ENCODE measurements at places on chromosomes 11 and 22.
A peak's percentile ranks its signal among the peaks of the same experiment; 100 is the strongest.

- no peak for DNase-seq
These were observed 32.7 kb downstream of the FLI1 start for GRCh38 chr11:128726458-128727139.

DNA sequence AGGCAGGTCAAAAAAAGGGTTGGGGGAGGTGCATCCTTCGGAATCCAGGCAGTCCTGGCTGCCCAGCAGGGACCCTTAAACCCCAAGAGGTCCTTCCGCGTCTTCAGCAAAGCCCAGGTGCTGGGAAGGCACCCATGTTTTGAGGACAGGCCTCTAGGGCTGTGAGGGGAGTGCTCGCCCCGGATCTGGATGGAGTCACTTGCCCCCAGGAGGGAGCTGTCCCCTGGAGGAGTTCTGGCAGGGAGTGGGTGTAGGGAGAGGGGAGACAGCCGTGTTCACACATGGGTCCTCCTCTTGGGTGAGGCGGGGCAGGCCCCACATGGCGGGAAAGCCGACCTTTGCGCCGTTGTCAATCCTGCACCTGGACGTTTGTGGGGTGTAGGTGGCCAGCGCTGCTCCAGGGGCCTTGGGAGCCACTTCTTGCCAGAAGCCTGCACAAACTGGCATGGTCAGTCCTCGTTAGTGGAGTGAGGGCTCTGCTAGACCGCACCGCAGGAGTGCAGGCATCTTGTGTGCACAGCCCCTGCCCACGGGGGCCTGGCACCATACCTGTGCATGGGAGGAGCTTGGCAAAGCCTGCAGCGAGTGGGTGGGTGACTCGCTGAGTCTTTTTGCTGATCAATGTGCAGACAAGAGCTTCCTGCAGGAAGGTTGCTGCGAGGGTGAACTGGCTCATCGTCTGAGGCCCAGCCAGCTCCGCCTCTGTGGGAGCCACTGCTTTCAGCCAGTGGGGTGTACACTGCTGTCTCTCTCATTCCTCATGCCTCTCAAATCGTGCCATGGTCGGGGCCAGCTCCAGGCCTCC is 16.0 kb downstream of the PPIL2 start:
- DNase-seq, result no peak

DNA sequence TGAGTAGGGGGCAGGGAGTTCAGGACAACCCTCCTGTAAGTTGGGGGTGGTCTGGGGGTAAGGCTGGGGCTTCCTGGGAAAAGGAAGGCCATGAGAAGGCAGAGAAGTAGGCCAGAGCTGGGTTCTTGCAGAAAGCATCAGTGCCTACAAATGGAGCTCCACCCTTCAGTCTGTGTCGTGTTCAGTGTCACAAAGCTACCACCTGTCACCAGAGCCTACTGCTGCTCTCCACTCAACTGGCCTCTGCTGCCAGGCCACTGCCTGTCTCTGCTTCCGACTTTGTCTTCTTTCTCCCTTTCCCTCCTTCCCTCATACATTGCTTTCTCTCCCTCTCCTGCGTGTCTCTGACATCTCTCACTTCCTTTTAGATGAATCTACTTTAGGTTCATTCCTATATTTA is 3.4 kb upstream of the WBP2NL start:
- DNase-seq, result no peak

DNA sequence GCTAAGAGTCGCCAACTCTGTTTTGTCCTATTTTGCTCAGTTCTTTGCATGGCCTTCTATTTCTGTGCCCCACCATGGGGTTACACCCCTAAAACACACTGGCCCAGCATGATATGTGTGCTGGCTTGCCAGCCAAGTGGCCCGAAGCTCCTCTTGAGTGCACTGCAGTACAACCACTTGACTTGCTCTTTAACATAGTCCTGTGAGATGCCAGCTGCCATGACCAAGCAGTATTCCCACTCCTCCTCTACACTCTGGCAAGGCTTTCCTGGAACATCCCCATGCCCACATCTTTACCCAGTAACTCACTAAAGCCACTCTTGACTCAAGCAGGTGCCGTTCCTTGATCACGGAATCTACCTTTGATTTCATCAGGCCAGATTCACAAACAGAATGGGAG is 102.9 kb upstream of the GAL start:
- DNase-seq, result no peak

DNA sequence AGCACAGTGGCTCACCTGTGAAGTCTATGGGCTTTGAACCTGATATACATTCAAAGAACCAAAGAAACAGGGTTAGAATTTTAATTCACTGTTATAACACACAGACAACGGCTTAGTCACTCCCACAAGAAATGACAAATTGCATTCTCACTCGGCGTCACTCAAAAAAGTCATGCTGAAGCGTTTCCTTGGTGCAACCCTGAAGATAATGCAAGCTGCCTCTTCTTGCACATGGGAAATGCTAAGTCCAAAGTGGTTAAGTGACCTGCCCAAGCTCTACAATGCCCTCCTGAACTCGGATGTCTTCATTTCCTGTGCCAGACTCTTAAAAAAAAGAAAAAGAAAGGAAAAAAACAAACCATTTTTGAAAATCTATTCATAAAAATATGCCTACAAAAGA is 10.0 kb downstream of the LGR4 start:
- no peak for DNase-seq

DNA sequence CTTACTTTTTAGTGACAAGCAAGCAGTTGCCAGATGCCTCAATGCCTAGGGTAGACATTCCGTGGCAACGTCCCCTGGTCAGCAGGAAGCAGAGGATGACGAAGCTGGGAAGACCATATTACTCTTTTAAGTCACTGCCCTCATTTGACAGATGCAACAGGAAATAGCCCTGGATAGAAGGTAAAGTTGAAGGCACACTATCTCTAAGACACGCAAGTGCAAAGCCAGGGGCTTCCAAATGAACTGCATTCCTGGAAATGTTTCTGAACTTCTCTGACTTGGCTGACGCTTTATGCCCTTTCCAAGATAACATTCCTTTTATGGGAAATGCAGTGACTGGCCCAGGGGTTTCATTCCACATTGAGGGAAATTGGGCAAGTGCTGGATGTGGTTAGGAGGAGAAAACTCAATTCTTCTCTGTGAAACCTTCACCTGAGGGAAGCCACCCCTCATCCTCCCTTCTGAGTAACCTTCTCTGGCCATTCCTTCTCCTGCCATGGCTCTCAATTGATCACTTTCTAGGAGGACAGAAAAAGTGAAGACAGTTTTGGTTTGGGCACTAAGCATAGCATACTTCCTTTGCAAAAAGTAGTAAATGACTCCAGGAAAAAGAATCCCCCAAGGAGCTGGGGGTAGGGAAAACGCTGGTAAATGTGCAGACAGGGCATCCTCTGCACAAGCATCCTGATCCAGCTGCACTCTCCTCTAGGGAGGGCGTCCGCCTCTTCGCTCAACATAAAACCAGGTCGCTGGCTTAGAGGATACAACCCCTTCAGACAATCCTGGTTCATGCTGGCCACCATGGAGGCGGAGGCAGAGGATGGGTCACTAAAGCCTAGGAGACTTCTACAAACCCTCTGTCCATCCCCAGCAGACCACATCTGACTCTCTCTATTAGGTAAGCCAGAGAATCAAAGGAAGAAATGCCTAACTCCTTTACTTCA is 14.5 kb downstream of the PCSK7 start:
- DNase-seq, result no peak

GRCh38 chr11:34155057-34155756 is 49.8 kb downstream of the NAT10 start:
- DNase-seq, result no peak

GRCh38 chr22:29344137-29344536 is 28.6 kb upstream of the RASL10A start:
- peak; percentile 43 for DNase-seq

DNA sequence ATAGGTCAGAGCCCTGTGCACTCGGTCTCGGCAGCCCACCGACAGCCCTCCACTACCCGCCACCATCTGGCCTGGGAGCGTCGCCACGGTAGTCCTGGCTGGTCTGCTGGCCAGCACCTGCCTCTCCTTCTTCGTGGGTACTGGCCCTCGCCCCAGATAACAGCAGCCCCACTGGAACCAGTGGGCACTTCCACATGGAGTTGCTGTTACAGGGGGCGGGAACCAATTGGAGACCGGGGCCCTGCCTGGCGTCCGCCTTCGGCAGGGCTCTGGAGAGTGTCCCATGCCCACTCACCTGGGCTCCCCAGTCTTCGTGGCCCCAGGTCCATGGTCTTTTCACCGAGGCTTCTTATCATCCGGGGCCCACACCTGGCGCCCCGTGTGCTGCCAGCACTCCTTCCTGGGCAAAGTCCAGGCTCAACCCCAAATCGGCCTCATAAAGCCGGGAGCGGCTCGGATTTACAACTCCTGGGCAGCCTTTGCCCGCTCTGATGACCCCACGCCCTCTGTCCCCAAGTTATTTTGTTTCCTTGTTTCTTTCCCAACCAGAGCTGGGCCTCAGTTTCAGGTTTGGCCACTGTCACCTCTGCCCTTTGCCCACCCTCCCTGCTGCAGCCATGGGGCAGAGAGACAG is 12.9 kb upstream of the EHD1 start:
- no peak for DNase-seq

DNA sequence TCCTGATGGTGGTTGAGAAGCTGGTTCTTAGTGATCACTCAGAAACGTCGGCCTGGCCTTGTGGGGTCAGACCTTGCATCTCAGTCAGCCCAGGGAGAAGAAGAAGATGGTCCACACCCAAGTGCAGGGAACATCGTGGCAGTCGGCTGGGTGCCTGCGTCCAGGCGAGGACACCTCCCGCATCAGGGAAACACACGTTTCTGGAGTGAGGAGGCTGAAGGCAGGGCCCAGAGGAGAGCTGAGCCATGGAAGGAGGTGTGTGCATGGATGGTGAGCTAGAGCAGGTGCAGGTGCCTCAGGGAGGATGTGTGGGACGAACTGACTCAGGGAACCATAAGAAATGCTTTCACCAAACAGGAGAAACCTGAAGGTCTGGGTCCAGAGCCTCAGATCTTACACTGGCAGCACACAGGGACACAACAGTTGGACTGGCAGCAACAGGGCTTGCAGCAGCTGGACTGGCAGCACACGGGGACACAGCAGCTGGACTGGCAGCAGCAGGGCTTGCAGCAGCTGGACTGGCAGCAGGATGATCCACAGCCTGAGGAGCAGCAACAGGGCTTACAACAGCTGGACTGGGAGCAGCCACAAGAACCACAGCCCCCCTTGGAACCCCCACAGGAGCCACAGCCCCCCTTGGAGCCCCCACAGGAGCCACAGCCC is 632 bp downstream of the KRTAP5-2 start:
- no peak for DNase-seq

DNA sequence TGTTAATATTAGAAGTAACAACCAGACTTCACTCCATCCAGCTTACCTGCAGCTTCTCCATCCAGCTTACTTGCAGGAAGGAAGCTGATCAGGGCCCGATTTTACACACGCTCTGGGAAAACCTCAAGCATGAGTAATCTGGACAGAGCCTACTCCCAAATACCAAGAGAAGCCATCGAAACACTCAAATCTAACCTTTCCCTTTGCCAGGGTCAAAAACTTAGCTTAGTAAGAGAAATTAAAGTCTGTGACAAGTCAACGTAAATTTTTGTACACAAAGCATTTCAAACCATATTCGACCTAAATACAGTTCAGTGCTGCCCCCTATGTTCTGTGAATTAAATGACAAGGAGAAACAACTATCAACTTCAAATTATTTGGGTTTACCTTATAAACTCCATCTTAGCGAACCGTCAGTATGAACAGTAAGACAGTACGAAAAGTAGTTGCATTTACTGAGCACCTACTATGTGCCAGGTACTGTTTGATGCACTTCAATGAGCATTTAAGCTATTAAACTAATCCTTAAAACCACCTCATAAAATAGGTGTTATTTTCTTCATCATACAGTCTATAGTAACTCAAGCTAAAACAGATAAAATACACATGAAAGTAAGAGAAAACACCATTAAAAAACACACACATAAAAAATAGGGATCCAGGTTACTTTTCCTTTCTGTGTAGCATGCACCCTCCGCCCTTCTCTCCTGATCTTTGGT is 36.9 kb downstream of the ARFGAP3 start:
- DNase-seq, result no peak

DNA sequence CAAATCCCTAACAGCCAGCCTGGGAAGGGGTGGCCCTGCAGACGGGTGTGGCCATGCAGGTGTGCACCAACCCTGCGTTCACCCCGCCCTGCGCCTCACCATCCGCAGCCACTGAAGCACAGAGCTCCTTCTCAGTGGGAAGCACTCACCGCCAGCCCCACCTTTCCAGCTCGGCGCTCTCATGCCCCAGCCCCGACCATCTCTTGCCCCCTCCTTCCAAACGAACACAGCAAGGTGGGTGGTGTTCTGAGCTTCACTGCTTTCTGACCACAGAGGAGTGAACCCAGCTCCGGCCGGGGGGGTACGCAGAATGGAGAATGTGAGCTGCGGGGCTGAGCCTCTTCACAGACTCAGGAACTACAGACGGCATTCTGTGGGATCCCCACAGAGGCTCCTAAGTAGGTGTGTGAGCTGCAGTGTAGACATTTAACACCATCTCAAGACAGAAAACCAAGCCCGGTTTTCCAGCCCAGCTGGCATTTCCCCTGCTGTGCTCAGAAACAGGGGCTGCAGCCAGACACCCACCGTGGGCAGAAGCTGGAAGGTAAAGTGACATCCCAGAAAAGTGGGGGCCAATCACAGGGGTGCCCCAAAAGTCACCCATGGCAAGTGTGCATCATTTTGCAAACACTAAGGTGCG is 88.4 kb upstream of the RTL6 start:
- DNase-seq, result no peak

- no peak for DNase-seq
These were observed 2.5 kb downstream of the TP53AIP1 start for GRCh38 chr11:128940156-128940555.

DNA sequence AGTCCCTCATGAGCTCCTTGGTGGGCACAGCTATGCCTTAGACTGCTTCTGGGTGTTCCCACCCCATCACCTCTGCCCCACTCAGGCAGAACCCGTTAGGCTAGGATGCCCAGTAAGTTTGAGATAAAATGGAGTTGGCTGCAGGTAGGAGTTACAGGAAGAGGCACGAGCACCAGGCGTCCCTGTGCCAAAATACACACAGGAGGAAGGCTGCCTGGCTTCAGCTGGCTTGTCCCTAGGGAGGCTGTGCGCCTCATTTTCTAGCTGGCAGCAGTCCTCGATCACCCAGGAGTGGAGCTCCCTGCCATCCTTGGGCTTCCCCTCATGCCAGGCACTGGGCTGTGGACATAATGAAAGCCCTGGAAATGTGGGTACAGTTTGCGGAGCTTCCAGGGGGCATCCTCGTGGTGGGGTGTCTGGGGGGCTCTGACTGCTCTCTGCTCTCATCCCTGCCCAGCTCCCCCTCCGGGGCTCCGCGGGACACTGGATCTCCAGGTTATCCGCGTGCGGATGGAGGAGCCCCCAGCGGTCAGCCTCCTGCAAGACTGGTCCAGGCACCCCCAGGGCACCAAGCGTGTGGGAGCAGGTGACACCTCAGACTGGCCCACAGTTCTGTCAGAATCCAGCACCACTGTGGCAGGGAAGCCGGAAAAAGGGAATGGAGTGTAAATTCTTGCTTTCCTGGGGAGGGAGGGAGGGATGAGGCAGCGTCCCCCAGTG is 12.3 kb upstream of the MARK2 start:
- DNase-seq, result no peak

DNA sequence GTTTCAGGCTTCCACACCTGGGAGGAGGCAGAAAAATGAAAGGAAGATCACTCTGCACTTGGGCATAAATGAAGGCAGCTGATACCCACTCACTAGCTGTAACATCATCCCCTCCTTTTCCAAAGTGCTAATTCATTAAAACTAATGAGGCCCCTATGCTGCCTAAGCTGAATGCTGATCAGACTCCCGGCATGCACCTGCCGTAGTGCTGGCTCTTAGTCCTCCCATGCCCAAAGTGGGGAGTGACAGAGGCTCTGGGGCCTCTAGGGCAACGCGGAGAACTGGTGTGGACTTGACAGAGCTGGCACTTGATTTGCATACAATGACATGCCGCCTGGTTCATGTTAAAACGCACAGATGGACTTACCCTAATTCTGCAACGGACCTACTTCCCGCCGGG is 96.5 kb upstream of the NCAM1 start:
- no peak for DNase-seq
